ENCODE measurements at places on chromosomes 2 and 18.

DNA sequence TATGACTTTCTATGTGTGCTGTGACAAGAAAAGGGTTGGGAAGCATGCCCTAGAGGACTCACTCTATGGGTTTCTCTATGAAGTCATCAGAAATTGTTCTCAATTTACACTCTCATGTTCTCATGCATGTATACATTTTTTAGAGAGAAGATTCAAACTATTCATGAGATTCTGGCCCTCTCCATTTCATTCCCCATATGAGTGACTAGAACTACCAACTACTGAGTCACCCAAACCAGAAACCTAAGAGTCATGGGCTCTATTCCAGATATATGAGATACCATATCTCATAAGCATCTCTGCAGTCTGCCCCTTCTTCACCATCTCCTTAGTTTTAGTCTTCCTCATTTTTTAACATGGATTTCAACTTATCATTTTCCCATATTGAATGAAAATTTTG is 87.7 kb downstream of the EXOC6B start:
- no peak for DNase-seq

DNA sequence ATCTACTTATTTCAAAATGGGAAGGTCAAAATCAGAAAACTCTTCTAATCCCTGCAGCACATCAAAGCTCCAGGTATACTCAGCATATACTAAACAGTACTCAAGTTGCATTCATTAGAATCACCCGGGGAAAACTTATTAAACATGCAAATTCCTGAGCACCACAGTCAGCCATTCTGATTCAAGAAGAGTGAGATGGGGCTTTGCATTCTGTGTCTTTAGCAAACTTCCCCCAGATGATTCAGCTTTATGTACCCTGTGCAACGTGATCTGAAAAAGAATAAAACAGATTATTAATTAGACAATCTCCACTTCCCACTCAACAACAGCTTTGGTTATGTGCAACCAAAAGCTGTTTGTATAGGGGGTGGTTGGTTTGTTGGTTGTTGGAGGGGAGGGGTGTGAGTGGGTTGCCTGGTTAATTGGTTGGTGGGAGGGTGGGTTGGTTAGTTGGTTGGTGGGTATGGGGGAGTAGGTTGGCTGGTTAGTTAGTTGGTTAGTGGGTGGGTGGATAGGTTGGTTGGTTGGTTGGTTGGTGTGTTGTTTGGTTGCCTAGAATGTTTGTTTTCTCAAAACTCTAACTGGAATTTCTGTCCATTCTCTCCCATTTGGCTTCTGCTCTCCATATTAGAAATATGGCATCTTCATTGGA is 112.5 kb upstream of the AGAP1 start:
- no peak for DNase-seq

DNA sequence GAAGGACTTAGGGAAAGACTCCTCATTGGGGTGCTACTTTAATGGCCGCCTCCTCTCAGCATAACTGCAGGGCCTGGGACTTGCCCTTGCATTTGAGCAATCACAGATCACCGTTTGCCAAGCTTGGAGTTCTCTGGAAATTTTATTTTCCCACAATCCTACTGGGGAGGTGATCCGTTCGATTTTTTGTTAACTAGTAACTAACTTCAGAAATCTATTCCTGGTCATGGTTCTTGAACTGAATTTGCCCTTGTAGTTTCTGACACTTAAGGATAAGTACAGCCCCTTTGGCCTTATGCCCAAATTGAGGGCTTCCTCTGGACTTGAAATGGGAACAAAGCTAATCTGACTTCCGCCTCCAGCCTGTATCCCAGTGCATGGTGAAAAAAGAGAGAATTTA is 60.5 kb upstream of the ST3GAL5 start:
- no peak for DNase-seq

- no peak for DNase-seq
These were observed 74.5 kb downstream of the RPL31 start for GRCh38 chr2:101076581-101076980.

GRCh38 chr18:59423259-59423658 is 64.2 kb upstream of the LMAN1 start:
- DNase-seq = no peak

All from stromal cell of bone marrow (primary cell).